ENCODE measurements at places on chromosomes 12 and 14.

GRCh38 chr12:59736359-59736758, 140.5 kb downstream of the SLC16A7 start:
- no peak for DNase-seq

GRCh38 chr12:5154091-5154490, 110.4 kb downstream of the KCNA5 start:
- DNase-seq = no peak

GRCh38 chr14:71753976-71754375, 178.3 kb upstream of the RGS6 start:
- DNase-seq = no peak

GRCh38 chr14:21525571-21525961, 580 bp downstream of the SALL2 start:
- no peak for DNase-seq

DNA sequence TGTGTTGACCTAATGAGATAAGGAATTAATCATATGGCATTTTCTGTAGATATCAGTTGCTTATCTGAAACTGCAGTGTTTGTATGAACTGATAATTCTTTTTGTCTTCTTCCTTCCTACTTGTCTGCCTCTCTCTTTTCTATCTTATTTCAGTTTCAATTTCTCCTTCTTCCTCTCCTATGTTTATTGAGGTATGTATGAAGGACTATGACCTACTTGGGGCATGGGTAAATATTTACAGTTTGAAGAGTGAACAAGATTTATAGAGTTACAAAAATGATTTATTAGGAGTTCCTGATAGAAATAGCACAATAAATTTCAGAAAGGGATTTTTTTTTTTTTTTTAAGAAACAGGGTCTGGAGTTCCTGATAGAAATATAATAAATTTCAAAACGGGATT, 88.7 kb upstream of the MUCL1 start:
- DNase-seq = no peak

DNA sequence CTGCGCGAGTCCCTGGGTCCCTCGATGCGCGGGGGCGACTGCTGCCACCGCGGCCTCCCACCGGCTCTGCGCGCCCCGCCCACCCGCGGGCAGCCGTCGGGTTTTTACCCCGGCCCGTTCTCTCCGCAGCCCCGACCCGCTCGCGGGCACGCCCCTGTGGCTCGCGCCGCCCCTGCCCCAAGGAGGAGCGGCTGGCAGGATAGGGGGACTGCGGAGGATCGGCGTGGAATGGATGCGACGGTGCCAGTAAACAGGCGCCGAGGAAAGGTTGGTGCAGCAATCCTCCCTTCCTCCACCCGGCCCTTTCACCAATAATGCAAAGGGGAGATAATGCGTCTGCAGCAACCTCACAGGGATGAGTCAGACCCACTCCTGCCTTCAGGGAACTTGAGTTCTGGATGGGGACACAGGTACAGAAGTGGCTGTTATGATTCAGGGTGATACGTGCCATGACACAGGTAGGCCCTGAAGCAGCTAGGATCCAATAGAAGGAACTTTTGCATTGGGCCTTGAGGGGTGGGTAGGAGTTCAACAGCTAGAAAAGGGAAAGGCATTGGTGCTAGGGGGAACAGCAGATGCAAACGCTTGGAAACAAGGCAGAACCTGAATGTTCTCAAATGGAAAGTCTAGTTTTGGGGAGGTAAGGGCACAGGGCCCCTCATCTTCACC, 554 bp upstream of the DEGS2 start:
- DNase-seq = no peak

GRCh38 chr12:46071335-46071734, 81.0 kb upstream of the SCAF11 start:
- no peak for DNase-seq

- DNase-seq = peak; percentile 13
Observed at GRCh38 chr12:122350141-122350848, 72.2 kb downstream of the CLIP1 start.

DNA sequence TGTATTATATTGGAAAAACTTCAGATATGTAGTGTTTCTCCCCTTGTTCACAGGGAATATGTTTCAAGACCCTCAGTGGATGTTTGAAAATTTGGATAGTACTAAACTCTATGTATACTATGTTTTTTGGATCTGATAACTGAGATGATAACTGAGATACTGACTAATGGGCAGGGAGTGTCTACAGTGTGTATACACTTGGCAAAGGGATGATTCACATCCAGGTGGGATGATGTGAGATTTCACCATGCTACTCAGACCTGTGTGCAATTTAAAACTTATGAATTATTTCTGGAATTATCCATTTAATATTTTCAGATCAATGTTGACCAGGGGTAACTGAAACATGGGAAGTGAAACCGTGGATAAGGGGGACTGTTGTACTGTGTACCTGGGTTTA, 13.8 kb downstream of the RAD51B start:
- DNase-seq = no peak

DNA sequence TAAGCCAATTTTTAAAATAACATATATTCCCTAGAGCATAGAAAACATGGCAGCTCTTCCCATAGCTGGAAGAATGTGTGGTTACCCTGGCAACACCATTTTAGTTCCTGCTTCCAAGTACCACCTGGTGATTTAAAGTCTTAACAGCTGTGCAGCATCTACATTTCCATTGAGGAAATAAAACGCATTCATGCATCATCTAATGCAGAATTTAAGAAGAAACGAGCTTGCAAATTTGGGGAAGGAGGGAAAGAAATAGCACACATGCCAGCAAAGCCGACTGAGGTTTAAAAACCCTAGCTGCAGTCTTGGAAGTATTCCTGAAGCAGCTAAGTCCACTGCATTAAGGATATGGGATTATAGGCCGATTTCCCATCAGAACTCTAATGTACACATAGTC, 22.8 kb upstream of the SLC38A2 start:
- peak; percentile 76 for DNase-seq

GRCh38 chr14:75645056-75645455, 15.6 kb downstream of the ERG28 start:
- no peak for DNase-seq

DNA sequence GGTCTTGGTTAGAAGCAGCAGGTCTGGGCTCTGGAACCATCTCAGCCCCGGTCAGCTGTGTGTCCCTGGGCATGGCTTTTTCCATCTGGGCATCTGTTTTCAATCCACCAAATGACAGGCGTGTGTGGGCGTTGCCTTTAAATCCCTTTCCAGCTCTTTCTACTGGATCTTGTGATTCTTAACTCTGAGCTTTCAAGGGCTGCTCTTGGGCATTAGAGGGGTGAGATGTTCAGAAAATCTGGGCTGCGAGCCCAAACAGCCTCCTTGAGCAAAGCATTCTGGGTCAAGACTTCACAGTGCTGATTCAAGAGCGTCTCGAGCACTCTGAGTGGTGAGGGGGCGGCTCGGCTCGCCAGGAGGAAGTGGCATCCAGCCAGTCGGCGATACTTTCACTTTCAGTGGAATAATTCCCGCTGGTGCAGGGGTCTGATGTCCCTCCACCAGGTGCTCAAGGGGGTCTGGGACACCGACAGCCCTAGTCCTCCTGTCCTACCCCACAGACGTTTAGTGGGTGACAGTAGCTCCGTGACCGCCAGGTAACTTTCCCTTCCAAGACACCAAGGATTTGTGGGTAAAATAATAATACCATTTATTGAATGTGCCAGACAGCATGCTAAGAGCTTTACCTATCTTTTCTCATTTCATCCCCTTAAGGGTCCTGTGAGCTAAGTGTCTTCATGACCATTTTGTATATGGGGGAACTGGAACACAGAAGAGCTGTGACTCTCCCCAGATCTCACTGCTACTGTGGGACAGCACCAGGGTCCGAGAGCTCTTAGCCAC, 114.0 kb downstream of the PLXNC1 start:
- peak; percentile 71 for DNase-seq

GRCh38 chr14:70706177-70706576, 64.5 kb downstream of the TTC9 start:
- no peak for DNase-seq

DNA sequence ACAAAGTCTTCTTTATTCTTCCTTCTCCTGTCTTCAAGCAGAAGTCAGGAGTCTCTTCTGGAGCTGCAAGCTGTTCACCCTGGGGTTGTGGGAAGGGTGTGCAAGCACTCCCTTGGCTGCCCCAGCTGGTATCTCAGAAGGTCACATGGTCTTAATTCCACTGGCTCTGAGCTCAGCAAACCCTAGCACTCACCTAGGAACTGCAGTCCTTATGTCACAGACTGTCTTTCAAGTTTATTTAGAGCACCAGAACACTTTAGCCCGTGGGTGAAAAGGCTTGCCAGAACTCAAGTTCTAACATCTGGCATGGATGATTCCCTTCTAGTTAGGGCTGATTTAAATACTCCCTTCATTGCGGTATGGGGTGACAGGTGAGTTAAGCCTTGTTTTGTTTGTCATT, 379.0 kb downstream of the CCER1 start:
- no peak for DNase-seq

DNA sequence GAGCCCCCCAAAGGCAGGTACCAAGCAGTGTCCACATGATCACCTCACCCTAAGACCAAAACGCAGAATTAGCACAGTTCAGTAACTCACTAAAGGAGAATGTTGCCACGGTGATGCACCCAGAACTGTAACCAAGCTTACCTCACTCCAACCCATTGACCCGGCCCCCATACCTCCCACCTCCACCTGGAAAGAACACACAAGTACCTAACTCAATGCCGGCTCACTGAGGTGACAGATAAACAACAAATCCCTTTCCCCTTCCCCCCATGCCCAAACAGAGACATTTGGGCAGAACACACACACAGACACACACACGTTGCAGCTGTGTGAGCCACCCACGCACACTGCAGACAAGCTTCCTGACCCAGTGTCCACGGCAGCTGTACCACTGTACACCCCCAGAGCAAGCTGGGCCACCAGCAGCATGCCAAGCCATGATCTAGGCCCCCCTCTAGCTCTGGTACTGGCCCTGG, 1.3 kb downstream of the RAPGEF3 start:
- no peak for DNase-seq

DNA sequence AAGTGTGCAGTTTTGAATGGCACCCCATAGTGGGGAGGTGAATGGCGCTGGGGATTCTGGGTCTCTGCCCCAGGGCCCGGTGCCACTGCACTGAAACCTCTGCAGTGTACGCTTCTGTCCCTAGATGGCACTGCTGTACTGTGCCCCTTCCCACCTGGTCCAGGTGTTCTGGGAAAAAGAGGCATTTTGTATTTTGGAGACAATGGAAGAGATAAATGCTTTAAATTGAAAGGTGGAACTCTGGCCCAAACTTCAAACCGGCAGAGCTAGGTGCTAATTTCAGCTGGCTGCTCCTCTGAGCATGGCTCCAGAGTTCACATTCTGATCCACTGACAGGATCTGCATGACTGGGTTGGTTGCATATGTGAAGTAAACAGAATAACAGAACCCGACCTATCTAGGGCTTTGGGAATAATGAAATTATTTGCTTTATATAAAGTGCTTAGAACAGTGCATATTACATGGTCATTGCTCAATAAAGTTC, 52.2 kb downstream of the KRT80 start:
- DNase-seq = no peak

GRCh38 chr12:131946757-131947156, 3.0 kb upstream of the EP400 start:
- DNase-seq = no peak

- DNase-seq = no peak
Observed at GRCh38 chr12:55721601-55722213, 1.5 kb downstream of the RDH5 start.

GRCh38 chr12:132396657-132397056, 67.3 kb upstream of the GALNT9 start:
- no peak for DNase-seq

- DNase-seq = no peak
Observed at GRCh38 chr12:72390146-72390545, 118.0 kb downstream of the TRHDE start.

DNA sequence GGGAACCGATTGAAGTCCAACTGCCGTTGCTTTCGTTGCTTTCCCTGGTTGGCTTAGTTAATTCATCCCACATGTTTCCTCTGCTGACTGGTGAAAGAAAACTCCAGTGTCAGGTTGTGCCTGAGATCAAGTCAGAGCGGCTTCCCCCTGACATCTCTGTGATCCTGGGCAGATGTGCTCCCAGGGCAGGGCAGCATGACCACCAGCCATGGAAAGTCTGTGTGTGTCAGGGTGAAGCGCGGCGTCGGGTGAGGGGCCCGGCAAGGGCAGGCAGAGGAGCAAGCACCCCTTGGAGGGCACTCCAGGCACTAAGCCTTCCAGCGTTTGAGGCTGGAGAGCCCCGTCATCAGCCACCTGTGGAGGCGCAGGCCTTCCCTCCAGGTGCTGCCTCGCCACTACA, 54.5 kb upstream of the IGF1 start:
- no peak for DNase-seq

- peak; percentile 56 for DNase-seq
Observed at GRCh38 chr14:99899578-99900178, 106.5 kb downstream of the EML1 start.

GRCh38 chr12:125155366-125155765, 90.1 kb downstream of the AACS start:
- DNase-seq = no peak

GRCh38 chr12:121087467-121088194, 45.0 kb upstream of the P2RX7 start:
- no peak for DNase-seq

DNA sequence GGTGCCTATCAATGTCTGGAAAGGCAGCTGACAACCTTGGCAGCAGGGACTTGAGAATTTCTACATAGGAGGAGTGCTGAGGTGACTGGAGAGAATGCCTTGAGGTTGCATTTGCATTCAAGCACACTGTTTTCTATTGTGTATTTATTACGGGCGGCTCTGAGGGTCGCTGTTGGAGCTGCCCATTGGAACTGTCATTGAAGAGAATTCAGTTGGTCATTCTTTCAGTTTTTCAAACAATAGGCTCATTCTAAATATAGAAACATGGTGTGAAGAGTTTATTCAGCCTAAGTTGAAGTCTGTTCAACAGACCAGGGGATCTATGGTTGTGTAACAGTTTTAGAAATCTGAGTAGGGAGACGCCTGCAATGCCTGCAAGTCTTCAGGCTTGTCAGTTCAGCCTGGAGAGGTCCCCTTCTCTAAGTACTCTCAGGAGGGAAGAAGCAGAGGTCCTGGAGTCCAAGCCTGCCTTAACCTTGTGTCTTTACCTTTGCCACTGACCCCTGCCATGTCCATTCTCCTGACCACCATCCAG, 9.8 kb upstream of the ABHD12B start:
- DNase-seq = no peak

GRCh38 chr14:96197969-96198368, 6.7 kb upstream of the BDKRB2 start:
- DNase-seq = no peak

- DNase-seq = no peak
Observed at GRCh38 chr12:117892441-117892840, 76.3 kb downstream of the KSR2 start.

- DNase-seq = no peak
Observed at GRCh38 chr12:124392667-124393413, 97.9 kb downstream of the RFLNA start.

GRCh38 chr12:18476861-18477260, 215.5 kb downstream of the PIK3C2G start:
- DNase-seq = no peak
